ENCODE measurements at places on chromosomes 5 and 9. TPM values are rescaled to one million over a fixed set of nuclear protein-coding genes. Genes with fewer than 3 reads are reported as not detected.

FBXL7 gene
- total RNA-seq, result 15.5 TPM

LPAR1 gene
- total RNA-seq, result 32.6 TPM

FOXD1 gene
- total RNA-seq, result 0.46 TPM

LHFPL2 gene
- total RNA-seq, result 48.4 TPM

MYOZ3 gene
- total RNA-seq, result 0.55 TPM

ZNF462 gene
- 36.5 TPM for total RNA-seq

TBCA gene
- 153 TPM for total RNA-seq

HRCT1 gene
- 14.1 TPM for total RNA-seq

TAF11L10 gene
- total RNA-seq, result not detected

MORN5 gene
- total RNA-seq, result 22.9 TPM

Measured in lung (tissue), 17 donors.